Activated naive CD4-positive, alpha-beta T cell treated with anti-CD3 and anti-CD28 coated beads, Interleukin-2, amount 10 ng/mL, durations not matched to agents 7 days and 5 days (primary cell): ENCODE measurements at places on chromosomes 7 and 10.

- no peak for DNase-seq
Observed at GRCh38 chr10:122475100-122475499, 13.7 kb downstream of the HTRA1 start.

- DNase-seq: no peak
Observed at GRCh38 chr7:122352454-122352853, 47.9 kb upstream of the FEZF1 start.

DNA sequence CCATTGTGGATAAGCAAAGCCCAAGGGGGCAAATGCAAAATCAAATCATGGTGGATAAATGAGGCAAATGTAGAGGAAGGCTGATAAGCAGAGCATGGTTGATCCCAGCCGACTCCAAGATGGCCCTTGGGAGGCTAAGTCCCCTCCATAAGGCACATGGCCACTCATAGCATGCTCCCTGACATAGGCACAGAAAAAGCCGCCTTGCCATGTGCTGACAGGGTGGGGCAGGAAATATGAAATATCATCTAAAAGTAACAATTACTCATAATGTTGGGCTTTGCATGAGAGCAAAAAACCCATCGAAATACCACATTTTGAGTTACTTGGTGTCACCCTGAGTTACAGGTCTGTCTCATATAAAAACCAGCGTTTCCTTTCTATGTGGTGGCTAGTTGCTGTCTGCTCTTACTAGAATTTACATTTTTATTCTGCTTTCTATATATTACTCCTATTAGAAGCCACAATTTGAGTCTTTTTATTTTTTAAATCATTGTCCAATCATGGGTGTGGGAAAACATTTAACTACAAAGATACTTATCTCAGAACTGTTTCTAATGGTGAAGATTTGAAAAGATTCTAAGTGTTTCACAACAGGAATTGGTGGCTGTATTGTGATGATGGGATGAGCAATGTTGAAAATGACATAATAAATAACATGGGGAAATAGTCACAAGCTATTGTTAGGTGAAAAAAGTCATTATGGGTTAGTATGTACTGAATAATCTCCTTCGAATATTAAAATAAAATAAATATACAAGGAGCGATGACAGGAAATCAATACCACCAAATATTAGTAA lies 102.7 kb downstream of the CUBN start:
- peak; percentile 82 for DNase-seq

GRCh38 chr7:34361663-34362250 lies 296.3 kb upstream of the NPSR1 start:
- DNase-seq: no peak

DNA sequence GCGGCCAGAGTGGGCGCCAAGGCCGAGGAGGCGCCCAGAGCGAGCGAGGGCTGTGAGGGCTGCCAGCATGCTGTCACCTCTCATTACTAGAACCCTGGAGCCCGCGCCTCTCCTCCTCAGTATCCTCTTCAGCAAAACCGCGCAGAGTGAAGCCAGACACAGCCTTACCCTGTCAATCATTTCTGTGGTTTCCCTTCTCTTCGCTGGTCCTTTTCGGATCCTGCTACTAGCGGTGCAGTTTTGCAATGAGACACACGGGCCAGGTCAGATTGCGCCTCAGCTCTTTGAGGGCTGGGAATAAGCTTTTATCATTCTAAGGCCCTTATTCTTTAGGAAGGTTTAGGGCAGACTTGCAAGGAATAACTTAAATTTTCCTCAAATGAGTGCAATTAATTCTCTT lies 55.5 kb upstream of the FAM171A1 start:
- DNase-seq: no peak
